ENCODE measurements at places on chromosomes 12 and 14. TPM values are rescaled to one million over a fixed set of nuclear protein-coding genes. Genes with fewer than 3 reads are reported as not detected.

GRCh38 chr12:74899031-74899829 is 310.4 kb downstream of the KCNC2 start:
- H3K4me3 ChIP-seq: no peak overlapping the region
- peaks cover 4% of the 10 kb centered on the region for H3K4me1 ChIP-seq
- no peak overlapping the region for H3K27ac ChIP-seq
- H3K36me3 ChIP-seq: no peaks in the 10 kb centered on the region
- H3K27me3 ChIP-seq: no peaks in the 10 kb centered on the region

GRCh38 chr12:54608156-54608555 is 19.7 kb upstream of the PPP1R1A start:
- H3K36me3 ChIP-seq: no peaks in the 10 kb centered on the region
- H3K4me3 ChIP-seq: no peak overlapping the region
- H3K27ac ChIP-seq: no peak overlapping the region

DNA sequence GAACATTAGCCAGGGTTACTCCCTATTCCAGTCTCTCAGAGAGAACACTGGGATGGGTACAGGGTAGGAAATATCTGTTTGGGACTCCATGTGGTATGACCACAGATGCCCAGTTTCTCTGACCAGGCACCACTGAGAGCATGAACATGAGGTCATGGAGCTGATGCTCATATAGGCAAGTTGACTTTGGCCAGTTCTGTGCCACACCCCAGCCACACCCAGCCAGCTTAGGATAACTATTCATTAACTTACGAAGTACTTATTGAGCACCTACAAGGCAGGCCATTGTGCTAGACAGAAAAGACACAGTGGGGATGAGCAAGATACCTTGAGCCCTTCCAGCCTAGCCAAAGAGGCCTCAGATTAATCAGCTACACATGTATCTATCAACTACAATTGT is 262.5 kb downstream of the DPF3 start:
- no peak for DNase-seq
- H3K4me1 ChIP-seq: no peaks in the 10 kb centered on the region
- H3K4me3 ChIP-seq: no peak overlapping the region

The CKAP4 gene
- total RNA-seq: 5.0 TPM

DNA sequence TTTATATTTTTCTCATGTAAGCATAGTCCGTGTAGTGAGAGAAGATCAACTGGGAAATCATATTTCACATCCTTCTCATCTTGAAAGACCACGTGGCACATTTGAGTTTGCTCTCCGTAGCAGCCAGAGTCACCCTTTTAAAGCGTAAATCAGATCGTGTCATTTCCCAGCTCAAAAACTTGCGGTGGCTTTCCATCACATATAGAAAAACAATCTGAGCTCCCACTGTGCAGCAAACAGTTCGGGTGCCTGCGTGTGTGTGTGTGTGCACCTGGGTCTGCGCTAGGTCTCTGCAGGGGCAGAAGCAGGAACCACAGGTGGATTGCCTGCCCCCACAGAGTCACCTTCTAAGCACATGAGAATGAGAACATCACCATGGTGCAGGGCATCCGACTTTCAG is 338.2 kb downstream of the TRHDE start:
- no peaks in the 10 kb centered on the region for H3K27me3 ChIP-seq
- no peaks in the 10 kb centered on the region for H3K4me1 ChIP-seq
- no peak overlapping the region for H3K27ac ChIP-seq

The DAO gene
- not detected for total RNA-seq

The SLC25A21 gene
- total RNA-seq: not detected

- H3K4me3 ChIP-seq: no peak overlapping the region
- H3K36me3 ChIP-seq: peaks cover 16% of the 10 kb centered on the region
- H3K27ac ChIP-seq: no peak overlapping the region
- H3K27me3 ChIP-seq: no peaks in the 10 kb centered on the region
- H3K4me1 ChIP-seq: peaks cover 11% of the 10 kb centered on the region
- no peak for DNase-seq
Measured at GRCh38 chr14:97943619-97944018, 1146.4 kb downstream of the VRK1 start.

Data from activated T-helper 2 cell treated with anti-CD3 and anti-CD28 coated beads, Interferon-gamma antibody, Interleukin-2, Interleukin-4, amounts not matched to agents 10 μg/mL and 5 μg/mL and 100 μg/mL, durations not matched to agents 14 hours and 24 hours and 36 hours (primary cell).